ENCODE measurements at places on chromosomes 12 and 14. TPM values are rescaled to one million over a fixed set of nuclear protein-coding genes. Genes with fewer than 3 reads are reported as not detected.

The TAS2R43 gene
- not detected for total RNA-seq

The EML1 gene
- total RNA-seq: 47.8 TPM

The PDZRN4 gene
- total RNA-seq: 0.13 TPM

The RNU4-1 gene
- under 0.01 TPM for total RNA-seq

The DAO gene
- total RNA-seq: not detected

The PROX2 gene
- total RNA-seq: not detected

The CDKN3 gene
- total RNA-seq: 73.4 TPM

Data from articular chondrocyte of knee joint (primary cell).